ENCODE measurements at places on chromosomes 3 and 15.

- no peak for DNase-seq
Observed at GRCh38 chr3:71074423-71074822, 509.1 kb downstream of the FOXP1 start.

DNA sequence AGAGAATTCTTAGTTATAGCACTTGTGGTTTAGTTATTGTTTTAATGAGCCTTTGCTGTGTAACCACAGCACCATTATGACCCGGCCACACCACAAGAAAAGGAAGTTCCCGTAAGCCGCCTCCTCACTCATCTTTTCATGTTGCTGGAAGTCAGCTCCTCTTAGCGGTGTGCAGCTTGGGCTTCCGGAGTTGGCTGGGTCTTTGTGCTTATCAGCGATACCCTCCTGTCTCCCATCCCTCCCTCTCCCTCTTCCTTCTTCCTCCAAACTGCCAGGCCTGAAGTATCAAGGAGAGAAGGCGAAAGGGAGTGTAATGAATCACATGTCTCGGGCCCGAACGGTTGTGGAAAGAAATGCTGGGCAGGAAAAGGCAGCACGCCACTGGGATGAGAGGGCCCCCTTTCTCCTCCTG lies 353.5 kb downstream of the MCTP2 start:
- no peak for DNase-seq

- DNase-seq = no peak
Observed at GRCh38 chr3:120652896-120653545, 29.0 kb downstream of the HGD start.

DNA sequence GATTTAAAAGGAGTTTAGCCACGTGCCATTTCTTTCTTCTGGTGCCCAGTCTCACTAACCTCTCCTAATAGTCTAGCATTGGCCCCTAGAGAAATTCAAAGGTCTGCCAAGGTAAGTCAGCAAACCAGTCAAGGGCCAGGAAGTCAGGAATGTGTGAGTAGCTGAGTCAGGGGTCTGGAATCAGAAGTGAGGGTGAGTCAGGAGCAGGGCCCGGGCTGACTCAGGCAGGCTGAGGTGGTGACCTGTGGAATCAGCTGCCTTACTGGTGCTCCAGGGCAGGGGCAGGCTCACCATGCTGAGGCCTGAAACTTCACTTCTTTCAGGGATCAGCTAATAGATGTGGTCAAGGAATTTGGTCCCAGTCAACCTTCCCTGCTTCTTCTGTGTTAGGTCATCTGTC lies 105.8 kb upstream of the MYZAP start:
- no peak for DNase-seq

DNA sequence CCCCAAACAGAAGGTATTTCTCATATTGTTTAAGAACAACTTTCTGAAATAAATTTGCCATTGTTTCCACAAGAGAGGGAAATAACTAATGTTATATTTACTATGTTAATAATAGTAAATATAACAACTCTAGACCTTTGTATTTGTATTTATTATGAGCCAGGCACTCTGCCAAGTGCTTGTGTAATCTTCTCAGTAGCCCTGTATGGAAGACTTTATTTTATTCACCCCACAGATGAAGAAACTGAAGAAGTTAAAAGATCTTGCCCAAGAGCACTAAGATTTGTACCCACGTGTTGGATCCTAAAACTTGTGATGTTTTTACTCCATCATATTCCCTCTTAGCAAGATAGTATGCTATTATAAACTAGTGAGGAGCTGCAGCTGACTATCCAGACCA lies 12.0 kb upstream of the GNB4 start:
- DNase-seq = no peak

DNA sequence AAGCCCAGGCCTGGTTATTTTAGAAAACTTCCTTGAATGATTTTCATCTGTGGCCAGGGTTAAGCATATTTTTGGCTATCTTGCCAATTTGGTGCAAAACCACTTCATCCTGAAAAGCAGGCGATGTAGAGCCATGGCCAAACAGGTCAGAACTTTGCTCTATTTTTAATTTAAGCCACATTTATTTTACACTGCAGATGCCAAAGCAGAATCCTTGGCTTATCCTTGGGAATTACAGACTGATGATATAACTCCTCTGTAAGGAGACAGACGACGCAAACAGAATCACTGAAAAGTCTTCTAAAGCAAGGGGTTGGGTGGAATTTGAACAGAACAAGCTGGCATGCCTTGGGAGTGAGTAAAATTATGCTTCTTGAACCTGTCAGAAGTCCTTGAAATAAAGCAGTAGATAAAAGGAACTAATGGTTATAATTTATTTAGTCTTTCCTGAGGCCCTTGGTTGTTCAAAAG lies 121.9 kb downstream of the CHST2 start:
- DNase-seq = no peak

GRCh38 chr3:128804017-128804810 lies 75.2 kb upstream of the ACAD9 start:
- no peak for DNase-seq

- no peak for DNase-seq
Observed at GRCh38 chr3:126848991-126849390, 133.9 kb upstream of the PLXNA1 start.

DNA sequence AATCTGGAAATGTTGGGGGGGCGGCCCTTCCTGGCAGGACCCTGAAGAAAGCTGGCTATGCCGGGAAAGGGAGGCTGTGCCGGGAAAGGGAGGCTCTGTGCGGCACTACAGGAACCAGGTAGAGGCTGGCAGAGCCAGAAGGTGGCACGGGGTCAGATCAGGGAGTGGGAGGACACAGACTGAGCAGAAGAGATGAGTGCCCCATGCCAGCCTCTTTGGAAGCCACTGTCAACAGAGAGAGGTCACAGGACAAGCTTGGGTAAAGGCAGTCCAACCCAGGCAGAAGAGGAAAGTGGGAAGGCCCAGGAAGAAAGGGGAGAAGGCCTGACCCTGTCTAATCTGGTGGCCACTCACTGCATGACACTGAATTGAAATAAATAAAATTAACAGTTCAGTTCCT lies 1.5 kb downstream of the C15orf62 start:
- no peak for DNase-seq

GRCh38 chr15:101469520-101470288 lies 19.8 kb downstream of the PCSK6 start:
- no peak for DNase-seq

GRCh38 chr15:45855210-45855906 lies 220.5 kb downstream of the SQOR start:
- DNase-seq = no peak

- no peak for DNase-seq
Observed at GRCh38 chr15:57544848-57545480, 46.7 kb upstream of the MYZAP start.

- no peak for DNase-seq
Observed at GRCh38 chr3:170636400-170636973, 50.6 kb upstream of the SLC7A14 start.

DNA sequence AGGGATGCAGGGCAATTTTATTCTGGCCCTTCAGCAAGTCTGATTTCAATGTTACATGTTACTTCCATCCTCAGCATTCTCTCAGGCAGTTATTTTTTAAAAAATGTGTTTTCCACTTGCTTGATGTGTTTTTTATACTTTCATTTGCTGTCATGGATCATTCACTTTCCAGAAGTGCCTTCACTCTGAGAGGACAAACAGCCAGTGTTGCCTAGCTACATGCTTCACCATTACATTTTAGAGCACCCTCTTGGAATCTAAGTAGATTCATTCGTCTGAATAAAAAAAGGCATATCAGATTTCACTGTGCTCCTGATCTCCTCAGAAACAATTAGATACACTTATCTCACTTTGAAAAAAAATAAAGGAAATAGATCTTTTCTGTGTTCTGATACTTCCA lies 93.6 kb upstream of the POU1F1 start:
- peak; percentile 20 for DNase-seq
